ENCODE measurements at places on chromosomes 16 and 17. TPM values are rescaled to one million over a fixed set of nuclear protein-coding genes. Genes with fewer than 3 reads are reported as not detected.

- H3K27me3 ChIP-seq: no peaks in the 10 kb centered on the region
- DNase-seq: peak; percentile 3
- H3K27ac ChIP-seq: no peak overlapping the region
- no peaks in the 10 kb centered on the region for H3K4me1 ChIP-seq
Measured at GRCh38 chr16:82240111-82240510, 70.1 kb upstream of the MPHOSPH6 start.

DNA sequence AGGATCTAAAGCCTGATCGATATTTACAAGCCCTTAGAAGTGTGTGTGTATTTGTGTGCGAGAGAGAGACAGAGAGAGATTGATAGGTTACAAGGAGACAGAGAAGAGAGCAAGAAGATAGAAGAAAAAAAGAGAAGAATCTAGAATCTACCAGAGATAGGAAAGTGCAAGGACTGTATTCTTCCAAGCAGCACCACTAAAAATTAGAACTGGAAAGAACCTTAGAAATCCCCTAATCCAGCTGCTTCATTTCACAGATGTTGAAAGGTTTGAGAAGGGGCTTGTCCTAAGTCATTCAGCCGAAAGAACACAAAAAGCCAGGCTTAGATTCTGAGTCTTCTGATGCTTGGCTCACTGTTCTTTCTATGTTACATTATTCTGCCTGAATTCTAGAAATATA, 92.2 kb downstream of the HS3ST3A1 start:
- H3K4me1 ChIP-seq: peaks cover 8% of the 10 kb centered on the region
- H3K27ac ChIP-seq: no peak overlapping the region
- H3K27me3 ChIP-seq: 0 out of 2 replicates have a peak, but pooled peaks cover 5% of the 10 kb centered on the region
- H3K4me3 ChIP-seq: no peak overlapping the region
- DNase-seq: no peak
- H3K36me3 ChIP-seq: 0 out of 2 replicates have a peak, but pooled peaks cover 3% of the 10 kb centered on the region

- DNase-seq: no peak
- H3K27ac ChIP-seq: no peak overlapping the region
- H3K27me3 ChIP-seq: no peaks in the 10 kb centered on the region
Measured at GRCh38 chr17:15309793-15310192, 31.6 kb downstream of the TEKT3 start.

GRCh38 chr17:30321314-30321713, 12.5 kb downstream of the TMIGD1 start:
- no peak overlapping the region for H3K27ac ChIP-seq
- no peak overlapping the region for H3K4me3 ChIP-seq
- DNase-seq: peak; percentile 77
- no peaks in the 10 kb centered on the region for H3K27me3 ChIP-seq
- no peaks in the 10 kb centered on the region for H3K36me3 ChIP-seq

DNA sequence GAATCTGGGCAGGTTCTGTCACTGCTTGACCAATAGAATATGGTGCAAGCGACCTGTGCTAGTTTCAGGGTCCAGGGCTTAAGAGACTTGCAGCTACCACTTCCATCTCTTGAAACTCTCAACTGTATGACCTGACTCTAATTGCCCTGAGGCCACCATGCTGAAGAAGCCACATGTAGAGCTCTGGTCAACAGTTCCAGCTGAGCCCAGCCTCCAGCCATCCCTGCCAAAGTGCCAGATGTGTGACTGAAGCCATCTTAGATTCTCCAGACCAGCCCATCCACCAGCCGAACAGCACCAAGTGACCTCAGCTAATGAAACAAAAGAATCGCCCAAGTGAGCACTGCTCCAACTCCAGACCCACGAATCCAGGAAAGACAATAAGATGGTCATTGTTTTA, 3.4 kb upstream of the MT2A start:
- no peaks in the 10 kb centered on the region for H3K27me3 ChIP-seq
- peaks cover 44% of the 10 kb centered on the region for H3K4me1 ChIP-seq
- DNase-seq: no peak
- no peak overlapping the region for H3K4me3 ChIP-seq

GRCh38 chr17:4417129-4417667, 16.5 kb upstream of the SPNS3 start:
- H3K4me1 ChIP-seq: no peaks in the 10 kb centered on the region
- no peaks in the 10 kb centered on the region for H3K27me3 ChIP-seq
- H3K4me3 ChIP-seq: no peak overlapping the region
- no peak overlapping the region for H3K27ac ChIP-seq
- H3K36me3 ChIP-seq: no peaks in the 10 kb centered on the region
- no peak for DNase-seq

GRCh38 chr17:63138713-63139112, 172.7 kb downstream of the TANC2 start:
- H3K27ac ChIP-seq: no peak overlapping the region
- H3K4me1 ChIP-seq: no peaks in the 10 kb centered on the region
- H3K36me3 ChIP-seq: no peaks in the 10 kb centered on the region
- no peaks in the 10 kb centered on the region for H3K27me3 ChIP-seq
- H3K4me3 ChIP-seq: no peak overlapping the region
- DNase-seq: no peak

GRCh38 chr17:48995304-48995973, 1.7 kb upstream of the IGF2BP1 start:
- no peak overlapping the region for H3K27ac ChIP-seq
- H3K4me3 ChIP-seq: no peak overlapping the region
- no peaks in the 10 kb centered on the region for H3K4me1 ChIP-seq
- DNase-seq: no peak

DNA sequence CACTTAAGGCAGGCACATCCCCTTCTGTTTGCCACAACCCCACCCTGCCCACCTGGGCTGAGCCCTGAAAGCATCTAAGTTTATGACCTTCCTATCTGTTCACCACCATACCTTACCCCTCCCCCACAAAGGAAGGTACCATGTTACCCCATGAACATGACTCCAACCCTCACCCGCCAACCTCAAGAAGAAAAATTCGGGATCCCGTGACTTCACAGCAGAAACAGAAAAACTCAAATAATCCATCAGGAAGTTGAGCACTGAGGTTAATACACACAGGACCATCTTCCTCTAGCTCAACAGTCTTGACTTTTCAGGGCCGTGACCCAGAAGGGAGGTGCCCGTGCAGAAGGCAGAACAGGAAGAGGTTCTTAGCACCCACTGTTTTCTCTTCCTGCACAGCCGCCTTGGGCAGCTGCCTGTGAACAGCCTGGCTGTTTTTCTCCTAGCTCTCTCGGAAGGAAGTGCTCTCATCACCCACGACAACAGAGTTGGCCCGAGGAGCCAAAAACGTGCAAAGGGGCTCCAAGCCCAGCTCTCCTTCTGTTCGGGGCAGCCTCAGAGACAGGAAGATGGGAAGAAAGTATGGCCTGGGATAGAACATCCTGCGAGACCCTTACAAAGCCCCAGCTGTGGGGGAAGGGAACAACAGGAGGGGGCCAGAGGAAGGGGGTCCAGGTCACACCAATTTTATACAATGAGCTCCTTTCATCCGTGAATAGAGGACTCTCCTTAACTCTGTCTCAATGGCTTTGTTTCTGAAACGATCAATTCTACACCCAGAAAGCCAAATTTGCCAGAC, 101.1 kb downstream of the XYLT1 start:
- no peak for DNase-seq
- H3K36me3 ChIP-seq: no peaks in the 10 kb centered on the region

DNA sequence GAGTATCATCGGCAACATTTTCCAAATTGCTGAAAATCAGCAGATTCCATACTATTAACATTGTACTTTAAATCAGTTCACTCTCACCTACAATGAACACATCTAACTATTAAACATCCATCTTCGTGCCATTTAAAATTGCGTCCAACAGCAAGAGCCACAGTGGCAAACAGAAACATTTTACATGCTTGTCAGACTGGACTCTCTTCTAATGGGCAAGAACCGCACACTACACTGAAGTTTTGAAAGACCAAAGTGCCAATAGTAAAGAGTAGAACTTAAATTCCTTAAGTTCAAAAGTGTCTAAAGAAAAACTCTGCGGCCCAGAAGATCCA, 652 bp downstream of the RPS15A start:
- peak overlapping the region; percentile 42 for H3K27ac ChIP-seq
- H3K4me1 ChIP-seq: peaks cover 15% of the 10 kb centered on the region
- H3K4me3 ChIP-seq: peak overlapping the region; percentile 99
- H3K27me3 ChIP-seq: no peaks in the 10 kb centered on the region
- H3K36me3 ChIP-seq: peaks cover 75% of the 10 kb centered on the region

DNA sequence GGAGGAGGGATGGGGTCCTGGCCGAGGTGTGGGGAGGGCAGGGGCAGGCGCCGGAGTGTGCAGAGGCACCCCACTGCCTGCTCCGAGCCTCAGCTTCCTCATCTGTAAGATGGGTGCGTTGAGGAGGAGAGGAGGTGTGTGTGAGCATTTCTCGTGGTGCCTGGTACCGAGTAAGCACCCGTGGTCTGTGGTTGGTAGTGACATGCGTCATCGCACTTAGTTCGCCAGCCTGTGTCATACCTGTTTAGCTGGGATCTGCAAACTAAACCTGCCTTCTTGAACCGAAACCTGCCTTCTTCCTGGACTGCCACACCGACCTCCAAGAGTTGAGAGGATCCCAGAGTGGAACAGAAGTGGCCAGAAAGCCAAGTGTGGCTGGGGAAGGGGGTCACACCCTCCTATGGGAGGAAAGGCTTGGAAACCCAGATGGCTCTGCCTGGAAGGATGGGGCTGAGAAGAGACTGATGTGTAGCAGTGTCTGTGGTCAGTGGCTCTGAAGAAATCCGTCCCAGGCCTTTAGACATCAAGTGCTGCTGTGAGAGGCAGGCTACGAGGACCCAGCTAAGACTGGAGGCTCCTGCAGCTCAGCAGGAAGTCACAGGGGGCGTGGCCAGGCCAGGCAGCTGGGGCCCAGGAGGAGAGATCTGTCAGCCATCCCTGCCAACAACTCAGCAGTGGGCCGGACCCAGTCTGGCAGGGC, 162.6 kb upstream of the PLCG2 start:
- no peak overlapping the region for H3K27ac ChIP-seq
- H3K4me1 ChIP-seq: no peaks in the 10 kb centered on the region
- no peak for DNase-seq
- peaks cover 12% of the 10 kb centered on the region for H3K36me3 ChIP-seq
- H3K4me3 ChIP-seq: no peak overlapping the region
- H3K27me3 ChIP-seq: no peaks in the 10 kb centered on the region

DNA sequence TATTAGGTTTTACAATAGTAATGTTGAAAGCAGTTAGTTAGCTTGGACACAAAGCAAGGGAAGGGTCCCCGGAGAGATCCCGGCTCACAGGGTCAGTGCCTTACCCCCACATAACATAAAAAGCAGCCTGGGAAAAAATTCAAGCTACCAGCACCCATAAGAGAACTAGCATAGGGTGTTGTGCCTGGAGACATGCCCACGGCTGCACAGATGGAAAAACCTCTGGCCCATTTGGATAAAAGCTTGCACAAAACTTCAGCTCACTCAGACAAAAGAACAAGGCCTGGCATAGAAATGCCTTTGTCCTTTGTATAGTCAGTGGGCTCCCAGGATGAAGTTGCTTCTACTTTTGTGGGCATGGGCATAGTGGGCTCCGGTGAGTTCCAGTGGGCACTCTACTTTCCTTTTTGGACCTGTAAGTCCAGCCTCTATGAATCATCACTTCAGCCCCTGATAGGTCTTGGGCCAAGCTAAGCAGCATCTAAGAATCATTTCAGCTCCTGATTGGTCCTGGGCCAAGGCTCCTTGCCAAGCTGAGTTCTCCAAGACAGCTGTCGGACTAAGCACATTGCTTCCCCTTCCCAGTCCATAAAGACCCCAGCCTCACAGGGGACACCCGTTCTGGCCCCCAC, 1.3 kb upstream of the RDM1 start:
- peaks cover 7% of the 10 kb centered on the region for H3K4me1 ChIP-seq
- no peak overlapping the region for H3K4me3 ChIP-seq
- no peak overlapping the region for H3K27ac ChIP-seq
- no peaks in the 10 kb centered on the region for H3K36me3 ChIP-seq
- no peaks in the 10 kb centered on the region for H3K27me3 ChIP-seq

DNA sequence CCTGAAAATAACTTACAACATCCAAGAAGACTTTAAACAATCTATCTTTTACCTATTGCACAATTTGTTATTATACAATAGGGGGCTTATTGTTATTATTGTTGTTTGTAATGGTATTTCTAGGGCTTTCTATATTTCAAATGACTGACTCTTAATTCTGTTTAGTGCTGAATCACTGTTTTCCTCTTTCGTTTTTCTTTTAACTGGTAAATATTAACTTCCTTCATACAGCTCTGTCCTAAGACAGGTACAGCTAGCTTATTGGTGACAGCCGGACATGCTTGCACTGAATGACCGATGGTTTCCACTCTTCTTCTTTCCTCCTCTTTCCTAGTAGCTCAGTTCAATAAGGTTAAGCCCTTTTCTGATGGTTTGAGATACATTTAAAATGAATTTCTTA, 11.6 kb downstream of the KRTAP9-7 start:
- no peak overlapping the region for H3K27ac ChIP-seq
- H3K36me3 ChIP-seq: no peaks in the 10 kb centered on the region
- no peaks in the 10 kb centered on the region for H3K27me3 ChIP-seq
- no peak for DNase-seq
- H3K4me3 ChIP-seq: no peak overlapping the region
- no peaks in the 10 kb centered on the region for H3K4me1 ChIP-seq

- H3K4me1 ChIP-seq: peaks cover 19% of the 10 kb centered on the region
- peak; percentile 23 for DNase-seq
- no peak within 1 kb of the TSS for H3K27ac ChIP-seq
- H3K4me3 ChIP-seq: peak within 1 kb of the TSS; percentile 56
- H3K27me3 ChIP-seq: peaks cover 42% of the 10 kb centered on the region
Measured at GRCh38 chr17:80475910-80476876, at the start of gene NPTX1. Gene NPTX1 (minus strand): TSS chr17:80476607. CDS start chr17:80476446, 161 bp downstream.

DNA sequence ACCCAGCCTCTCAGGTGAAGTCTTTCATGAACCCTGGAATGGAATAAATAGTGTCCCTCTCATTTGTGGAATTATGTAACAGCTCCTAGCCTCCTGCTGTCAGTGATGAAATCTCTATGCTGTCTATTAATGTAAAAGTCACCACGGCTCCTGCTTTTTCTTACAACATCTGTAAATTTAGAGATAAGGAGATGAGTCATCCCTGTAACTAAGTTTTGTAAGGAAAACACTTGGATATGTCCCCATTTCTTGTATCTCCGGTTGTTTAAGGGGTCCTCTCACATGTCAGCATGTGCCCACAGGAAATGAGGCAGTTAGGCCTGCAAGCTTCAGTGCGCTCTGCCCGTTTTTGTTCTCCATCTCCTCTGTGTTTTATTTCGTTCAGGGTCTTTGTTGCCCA, 2.8 kb upstream of the NAT9 start:
- peaks cover 2% of the 10 kb centered on the region for H3K36me3 ChIP-seq
- H3K4me3 ChIP-seq: no peak overlapping the region
- H3K27ac ChIP-seq: no peak overlapping the region
- no peaks in the 10 kb centered on the region for H3K27me3 ChIP-seq
- no peak for DNase-seq

WNK4 gene
- 17.4 TPM for total RNA-seq

NPTX1 gene
- 0.55 TPM for total RNA-seq

GINS2 gene
- total RNA-seq: 24.8 TPM

GLG1 gene
- 86.4 TPM for total RNA-seq

CX3CL1 gene
- 0.35 TPM for total RNA-seq

CEP295NL gene
- 1.8 TPM for total RNA-seq

GFAP gene
- total RNA-seq: 0.29 TPM

Data from PC-3 (cell line).